ENCODE measurements at places on chromosomes 4 and X.

GRCh38 chr4:39609454-39609931 lies 29.2 kb downstream of the SMIM14 start:
- DNase-seq, result no peak

DNA sequence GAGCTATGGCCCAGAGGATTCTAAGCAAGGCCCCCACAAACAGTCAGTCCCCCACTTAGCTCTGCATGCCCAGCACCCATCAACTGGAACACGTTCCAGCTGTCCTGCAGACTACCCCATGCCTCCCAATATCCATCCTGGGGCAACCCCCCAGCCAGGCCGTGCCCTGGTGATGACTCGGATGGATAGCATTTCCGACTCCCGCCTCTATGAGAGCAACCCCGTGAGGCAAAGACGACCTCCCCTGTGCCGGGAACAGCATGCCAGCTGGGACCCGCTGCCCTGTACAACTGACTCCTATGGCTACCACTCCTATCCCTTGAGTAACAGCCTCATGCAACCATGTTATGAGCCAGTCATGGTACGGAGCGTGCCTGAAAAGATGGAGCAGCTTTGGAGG lies 32.0 kb downstream of the LAS1L start:
- no peak for DNase-seq

- DNase-seq, result peak; percentile 14
Observed at GRCh38 chr4:69936566-69936965, 5.7 kb downstream of the CSN1S1 start.

GRCh38 chr4:94680176-94680862 lies 77.4 kb upstream of the BMPR1B start:
- peak; percentile 75 for DNase-seq

DNA sequence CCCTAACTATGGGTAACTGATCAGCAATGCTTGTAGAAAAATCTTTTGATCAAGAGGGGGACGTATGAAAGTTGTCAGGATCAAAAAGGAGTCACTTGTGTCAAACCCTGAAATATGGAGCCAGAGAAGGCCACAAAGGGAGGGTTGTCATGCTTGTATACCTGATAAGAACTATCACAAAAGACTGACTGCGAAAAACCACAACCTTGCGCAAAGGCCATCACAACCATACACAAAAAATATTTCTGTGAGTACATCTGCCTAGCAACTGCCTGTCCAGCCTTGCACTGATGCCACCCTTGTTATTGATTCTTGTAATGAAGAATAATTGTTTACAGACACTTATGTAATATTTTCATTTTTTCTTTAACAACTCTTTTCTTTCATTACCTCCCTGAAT lies 22.8 kb upstream of the EIF4E start:
- no peak for DNase-seq
